ENCODE measurements at places on chromosomes 13 and 19.
A peak's percentile ranks its signal among the peaks of the same experiment; 100 is the strongest.

- DNase-seq = no peak
Observed at GRCh38 chr13:105655046-105655445, 880.4 kb downstream of the EFNB2 start.

- no peak for DNase-seq
Observed at GRCh38 chr13:34842466-34842865, 99.6 kb upstream of the NBEA start.

DNA sequence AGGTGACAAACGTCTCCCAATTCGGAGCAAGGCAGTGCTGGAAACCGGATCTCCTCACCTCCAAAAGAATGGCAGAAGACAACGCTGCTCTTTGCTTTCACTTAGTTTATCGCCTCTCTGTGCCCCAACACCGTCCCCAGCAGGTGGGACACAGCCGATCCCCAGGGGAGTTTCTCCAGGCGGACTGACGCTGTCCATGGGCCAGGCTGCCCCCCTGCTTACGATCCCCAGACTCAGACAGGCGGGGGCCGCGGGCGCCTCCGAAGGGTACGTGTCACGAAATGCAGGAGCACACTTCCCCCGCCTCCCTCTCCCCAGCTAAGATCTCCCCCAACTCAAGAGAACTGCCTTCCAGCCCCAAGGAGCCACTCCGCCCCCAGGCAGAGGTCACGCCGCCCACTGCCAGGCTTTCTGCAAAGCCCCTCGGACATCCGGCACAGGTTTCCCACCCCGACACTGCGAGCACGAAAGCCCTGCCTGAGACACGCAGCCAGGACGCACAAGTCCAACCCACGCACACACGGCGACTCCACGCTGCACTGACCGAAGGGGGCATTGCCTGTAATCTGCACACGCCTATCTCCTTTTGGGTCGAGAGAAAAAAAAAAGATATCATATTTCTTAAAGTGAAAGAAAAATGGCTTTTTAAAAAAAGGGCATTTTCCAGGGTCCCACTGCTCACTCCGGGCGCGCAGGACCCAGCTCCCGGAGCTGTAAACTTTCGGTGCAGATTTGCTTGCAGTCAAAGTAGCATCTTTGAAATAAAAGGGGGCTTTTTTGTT lies 2.0 kb downstream of the SPRY2 start:
- peak; percentile 70 for DNase-seq

DNA sequence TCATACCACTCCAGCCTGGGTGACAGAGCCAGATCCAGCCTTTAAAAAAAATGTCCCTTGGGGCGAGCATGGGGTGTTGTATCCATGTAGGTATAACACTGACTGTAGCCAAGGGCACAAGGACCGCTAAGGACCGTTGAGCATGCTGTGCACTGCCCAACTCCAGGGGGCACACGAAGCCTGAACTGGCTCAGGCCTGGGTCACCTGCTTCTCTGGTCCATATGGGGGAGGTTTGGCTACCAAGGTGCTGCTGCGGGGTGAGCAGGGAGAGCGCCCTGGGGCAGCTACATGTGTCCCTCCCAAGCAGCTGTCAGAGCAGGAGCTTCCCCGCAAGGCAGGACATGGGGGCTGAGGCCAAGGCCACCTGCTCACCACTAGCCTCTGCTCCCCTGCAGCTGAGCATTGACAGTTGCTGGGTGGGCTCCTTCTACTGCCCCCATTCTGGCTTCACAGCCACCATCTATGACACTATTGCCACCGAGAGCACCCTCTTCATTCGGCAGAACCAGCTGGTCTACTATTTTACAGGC lies 16.3 kb downstream of the CATSPERG start:
- no peak for DNase-seq

DNA sequence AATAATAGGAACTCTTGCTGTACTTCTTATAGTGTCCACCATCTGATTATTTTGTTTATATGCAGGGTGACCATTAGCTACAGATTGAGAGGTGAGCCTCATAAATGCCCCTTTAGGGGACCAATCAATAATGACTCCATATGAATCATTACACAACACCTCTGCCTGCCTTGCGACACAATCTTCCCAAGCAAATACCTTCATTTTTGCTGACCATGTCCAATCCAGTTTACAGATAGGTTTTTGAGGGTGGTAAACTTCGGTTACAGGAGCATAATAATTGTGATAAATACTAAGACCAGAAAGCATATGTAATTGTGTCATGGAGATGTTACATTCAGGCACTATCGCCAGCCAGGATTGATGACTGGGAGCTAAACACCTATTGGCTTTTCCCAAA lies 23.6 kb upstream of the IL17D start:
- no peak for DNase-seq

- no peak for DNase-seq
Observed at GRCh38 chr19:4584670-4585460, 25.4 kb upstream of the SEMA6B start.

DNA sequence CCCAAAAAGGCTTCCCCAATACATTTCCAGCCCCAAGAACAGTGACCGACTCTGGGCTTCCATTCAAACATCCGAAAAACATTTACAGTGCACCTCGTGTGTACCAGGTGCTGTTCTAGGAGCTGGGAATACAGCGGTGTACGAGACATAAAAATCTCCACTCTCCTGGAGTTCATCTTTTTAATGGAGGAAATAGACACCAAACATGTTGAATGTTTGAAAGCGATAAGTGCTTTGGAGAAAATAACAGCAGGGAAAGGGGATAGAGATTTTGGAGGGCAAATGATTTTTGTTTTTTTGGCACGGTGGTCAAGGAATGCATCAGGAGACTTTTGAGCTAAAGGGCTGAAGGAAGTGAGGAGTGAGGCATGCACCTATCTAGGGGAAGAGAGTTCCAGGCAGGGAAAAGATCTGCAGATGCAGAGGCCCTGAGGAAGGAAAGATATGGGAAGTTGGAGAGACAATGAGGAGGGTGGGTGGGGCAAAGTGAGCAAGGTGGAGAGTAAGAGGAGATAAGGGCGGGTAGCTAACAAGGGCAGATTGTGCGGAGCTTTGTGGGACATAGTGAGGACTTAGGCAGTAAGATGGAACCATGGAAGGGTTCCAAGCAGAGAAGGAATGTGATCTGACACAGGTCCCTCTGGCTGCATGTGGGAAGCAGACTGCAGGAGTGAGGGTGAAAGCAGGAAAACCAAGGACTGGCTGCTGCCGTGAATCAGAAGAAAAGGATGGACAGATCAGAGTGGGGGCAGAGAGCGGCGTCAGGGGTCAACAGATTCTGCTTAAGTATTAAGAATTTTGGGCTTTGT lies 703 bp upstream of the FBL start:
- peak; percentile 41 for DNase-seq

DNA sequence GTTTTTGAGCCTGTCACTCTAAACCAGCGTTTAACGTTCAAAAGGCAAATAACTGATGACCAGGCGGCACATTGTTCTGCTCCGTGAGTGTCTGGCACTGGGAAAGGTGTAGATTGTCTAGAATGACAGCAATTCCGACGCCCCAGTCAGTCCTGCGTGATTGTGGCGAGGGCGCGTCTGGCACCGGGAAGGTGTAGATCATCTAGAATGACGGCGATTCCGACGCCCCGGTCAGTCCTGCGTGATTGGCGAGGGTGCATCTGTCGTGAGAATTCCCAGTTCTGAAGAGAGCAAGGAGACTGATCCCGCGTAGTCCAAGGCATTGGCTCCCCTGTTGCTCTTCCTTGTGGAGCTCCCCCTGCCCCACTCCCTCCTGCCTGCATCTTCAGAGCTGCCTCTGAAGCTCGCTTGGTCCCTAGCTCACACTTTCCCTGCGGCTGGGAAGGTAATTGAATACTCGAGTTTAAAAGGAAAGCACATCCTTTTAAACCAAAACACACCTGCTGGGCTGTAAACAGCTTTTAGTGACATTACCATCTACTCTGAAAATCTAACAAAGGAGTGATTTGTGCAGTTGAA lies 26.1 kb upstream of the NDUFS7 start:
- no peak for DNase-seq
